Effector CD8-positive, alpha-beta T cell (primary cell): ENCODE measurements at places on chromosomes 16 and 17.

- no peak for DNase-seq
Observed at GRCh38 chr16:89026121-89026612, 49.2 kb upstream of the CBFA2T3 start.

DNA sequence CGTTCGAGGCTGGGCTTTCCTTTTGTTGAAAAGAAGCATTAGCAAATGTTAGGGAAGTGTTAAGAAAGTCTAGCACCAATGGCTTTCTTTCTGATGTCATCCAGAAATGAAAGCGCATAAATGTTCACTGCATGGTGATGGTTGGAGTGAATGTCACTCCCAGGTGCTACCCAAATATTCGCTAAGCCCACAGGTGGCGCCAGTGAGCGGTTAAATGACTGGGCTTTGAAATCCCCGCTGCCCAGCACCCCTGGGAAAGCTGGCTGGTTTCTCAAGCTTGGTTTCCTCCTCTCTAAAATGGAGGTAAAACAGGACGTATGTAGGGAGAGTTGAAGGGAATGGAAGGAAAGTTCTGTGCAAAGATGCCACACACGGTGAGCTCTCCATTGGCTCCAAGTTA lies 104.4 kb downstream of the IRX5 start:
- no peak for DNase-seq

DNA sequence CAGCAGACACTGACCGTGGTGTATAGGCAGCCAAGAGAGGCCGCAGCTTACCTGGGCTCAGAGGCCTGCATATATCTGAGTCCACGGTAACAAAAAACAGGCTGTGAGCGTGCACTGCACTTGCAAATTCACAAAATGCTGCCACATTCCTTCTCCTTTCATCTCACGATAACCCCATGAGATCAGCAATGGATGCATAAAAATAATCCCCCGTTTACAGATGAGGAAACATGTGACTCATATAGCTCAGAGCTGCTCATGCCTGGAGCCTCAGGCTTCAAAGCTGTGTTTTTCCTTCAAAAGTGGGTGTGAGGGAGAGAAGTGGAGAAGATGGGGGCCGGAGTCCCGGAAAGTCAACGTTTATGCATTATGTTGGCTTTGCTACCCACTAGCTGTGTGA lies 118.3 kb upstream of the FOXF1 start:
- DNase-seq: no peak

DNA sequence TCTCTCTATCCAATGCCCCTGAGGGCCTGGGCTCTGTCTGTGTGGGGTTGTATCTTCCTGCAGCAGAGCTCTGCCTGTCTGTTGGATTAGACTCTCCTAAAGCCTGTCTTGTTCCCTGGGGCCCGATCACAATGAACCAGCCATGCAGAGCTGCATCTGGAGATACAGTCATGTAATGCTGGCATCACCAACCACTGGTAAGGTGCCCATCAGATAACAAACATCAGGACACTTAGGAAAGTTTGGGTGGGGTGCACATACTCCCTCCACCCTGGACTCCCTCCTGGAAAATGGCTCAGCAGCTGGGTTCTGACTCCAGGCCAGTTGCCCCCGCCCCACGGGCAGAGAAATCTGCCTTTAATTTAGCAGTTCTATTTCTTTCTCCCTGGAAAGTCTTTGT lies 61.3 kb upstream of the BRD7 start:
- DNase-seq: no peak

- DNase-seq: peak; percentile 55
Observed at GRCh38 chr17:48577946-48578615, at the start of gene HOXB4. TSS of gene HOXB4 (minus strand) at chr17:48578350. CDS start at chr17:48578319, 31 bp downstream.

DNA sequence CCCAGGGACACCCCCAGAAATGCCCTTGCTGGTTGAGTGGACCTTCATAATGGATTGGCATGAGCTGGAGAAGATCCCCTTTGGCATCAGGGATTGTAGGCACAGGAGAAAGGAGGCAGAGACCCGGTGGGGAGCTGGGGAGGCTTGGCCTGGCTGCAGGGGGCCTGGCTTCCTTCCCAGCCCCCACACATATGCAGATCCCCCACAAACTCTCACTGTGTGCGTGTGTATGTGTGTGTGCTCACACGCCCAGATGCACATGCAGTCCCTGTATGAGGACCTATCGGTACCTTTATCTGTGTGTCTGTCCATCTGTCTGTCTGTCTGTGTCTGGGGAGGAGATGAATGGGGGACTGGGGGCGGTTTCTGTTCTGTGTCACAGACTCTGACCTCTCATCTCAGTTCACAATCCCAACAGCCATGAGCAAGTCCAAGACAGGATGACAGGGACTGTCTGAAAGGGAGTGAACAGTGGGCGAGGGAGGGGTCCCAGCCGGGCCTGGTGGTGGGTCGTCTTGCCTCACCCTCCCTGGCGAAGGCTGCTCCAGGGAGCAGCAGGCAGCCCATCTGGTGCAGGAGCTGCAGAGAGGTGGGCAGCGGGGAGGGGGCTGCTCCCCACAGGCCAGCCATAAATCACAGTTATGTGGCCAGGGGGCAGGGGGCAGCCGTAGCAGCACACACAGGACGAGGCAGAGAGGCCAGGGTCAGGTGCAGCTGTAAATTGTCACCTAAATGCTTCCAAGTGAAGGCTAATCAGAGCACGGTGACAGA lies 46.7 kb upstream of the LHX1 start:
- DNase-seq: no peak

GRCh38 chr17:559551-560431 lies 154.8 kb downstream of the VPS53 start:
- DNase-seq: no peak

DNA sequence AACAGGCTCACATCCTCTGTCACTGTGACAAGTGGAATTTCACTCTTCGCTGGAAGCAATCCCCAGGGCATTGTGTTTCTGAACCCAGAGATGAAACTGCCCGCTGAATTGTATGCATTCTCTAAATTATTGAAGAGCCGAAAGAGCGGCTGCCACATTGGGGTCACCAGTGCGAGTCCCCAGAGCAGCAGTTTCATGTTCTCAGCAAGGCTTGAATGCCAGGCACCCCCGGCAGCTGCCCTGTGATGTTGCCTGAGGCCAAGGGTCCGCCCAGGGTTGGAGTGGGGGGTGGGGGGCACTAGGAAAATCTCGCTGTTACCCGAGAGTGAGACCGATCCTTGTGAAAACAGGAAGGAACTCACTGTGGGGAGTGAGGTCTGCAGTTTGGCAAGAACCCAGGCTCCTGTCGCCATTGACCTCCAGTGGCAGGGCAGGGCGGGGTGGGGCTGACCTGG lies 20.7 kb upstream of the BCAR1 start:
- DNase-seq: no peak

DNA sequence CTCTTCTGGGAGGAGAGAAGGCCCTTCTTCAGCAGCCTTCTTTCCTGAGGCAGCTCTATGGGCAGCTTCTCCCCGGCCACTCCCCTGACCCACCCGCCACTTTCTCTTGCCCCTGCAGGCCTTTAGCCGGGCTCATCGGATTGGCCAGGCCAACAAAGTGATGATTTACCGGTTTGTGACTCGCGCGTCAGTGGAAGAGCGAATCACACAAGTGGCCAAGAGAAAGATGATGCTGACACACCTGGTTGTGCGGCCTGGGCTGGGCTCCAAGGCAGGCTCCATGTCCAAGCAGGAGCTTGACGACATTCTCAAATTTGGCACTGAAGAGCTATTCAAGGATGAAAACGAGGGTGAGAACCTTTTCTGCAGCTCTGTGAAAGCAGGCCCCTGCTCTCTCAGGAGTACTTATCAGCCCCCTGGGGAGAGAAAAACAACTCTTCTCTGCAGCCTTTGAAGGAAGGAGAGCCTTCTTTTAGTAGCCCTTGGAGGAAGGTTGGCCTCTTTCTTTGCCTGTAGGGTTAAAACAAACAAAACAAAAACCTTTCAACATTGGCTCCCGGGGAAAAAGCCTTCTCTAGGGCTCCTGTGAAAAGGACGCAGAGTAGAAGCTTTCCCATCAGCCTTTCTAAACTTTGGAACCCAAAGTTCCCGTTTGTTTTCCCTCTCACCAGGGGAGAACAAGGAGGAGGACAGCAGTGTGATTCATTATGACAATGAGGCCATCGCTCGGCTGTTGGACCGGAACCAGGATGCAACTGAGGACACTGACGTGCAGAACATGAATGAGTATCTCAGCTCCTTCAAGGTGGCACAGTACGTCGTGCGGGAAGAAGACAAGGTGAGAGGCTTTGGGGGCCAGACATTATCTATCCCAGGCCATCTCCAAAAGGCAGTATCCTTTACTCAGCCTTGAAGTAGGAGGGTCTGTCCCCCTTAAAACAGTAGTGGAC lies 12.7 kb downstream of the RNF227 start:
- DNase-seq: no peak

GRCh38 chr17:8443756-8444155 lies 8.1 kb downstream of the NDEL1 start:
- DNase-seq: no peak

- no peak for DNase-seq
Observed at GRCh38 chr17:19454074-19454473, 43.0 kb downstream of the RNF112 start.

- DNase-seq: no peak
Observed at GRCh38 chr16:57507136-57508034, 21.1 kb upstream of the DOK4 start.

- DNase-seq: no peak
Observed at GRCh38 chr17:61656721-61657217, 65.8 kb upstream of the NACA2 start.

GRCh38 chr17:44022246-44022645 lies 7.5 kb upstream of the TMEM101 start:
- DNase-seq: no peak

DNA sequence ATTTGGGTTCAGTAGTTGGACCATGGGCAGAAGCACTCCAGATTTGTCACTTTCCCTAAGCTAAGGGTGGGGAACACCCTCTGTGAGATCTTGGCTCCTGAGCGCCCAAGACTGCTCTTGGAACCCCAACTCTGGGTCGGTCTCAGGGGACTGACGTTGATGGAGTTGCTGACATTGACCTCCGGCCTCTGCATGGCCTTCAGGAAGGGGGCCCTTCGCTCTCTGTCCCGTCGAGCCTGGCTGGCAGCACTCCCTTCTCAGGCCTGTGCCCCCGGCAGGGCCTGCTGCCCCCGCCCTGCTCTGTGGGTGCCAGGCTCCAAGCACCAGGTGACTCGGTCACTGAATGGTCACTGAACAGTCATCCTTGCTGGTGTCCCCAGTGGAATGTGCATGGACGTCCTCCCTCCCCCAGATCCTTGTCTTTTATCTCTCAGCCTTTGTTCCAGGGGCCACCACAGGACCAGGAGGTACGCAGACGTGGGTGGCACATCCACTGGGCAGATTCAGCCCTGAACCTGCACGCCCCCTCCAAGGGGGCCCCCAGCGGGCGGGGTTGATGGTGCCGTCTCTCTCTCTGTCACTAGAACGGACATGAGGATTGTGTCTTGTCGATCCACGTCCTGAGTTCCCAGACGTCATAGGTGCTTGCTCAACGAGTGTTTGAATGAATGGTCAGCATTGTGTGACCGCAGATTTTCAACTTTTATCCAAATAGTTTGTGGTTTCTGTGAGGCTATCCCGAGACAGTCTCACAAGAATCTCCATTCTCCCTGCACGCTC lies 314.5 kb downstream of the SEC14L1 start:
- DNase-seq: no peak

DNA sequence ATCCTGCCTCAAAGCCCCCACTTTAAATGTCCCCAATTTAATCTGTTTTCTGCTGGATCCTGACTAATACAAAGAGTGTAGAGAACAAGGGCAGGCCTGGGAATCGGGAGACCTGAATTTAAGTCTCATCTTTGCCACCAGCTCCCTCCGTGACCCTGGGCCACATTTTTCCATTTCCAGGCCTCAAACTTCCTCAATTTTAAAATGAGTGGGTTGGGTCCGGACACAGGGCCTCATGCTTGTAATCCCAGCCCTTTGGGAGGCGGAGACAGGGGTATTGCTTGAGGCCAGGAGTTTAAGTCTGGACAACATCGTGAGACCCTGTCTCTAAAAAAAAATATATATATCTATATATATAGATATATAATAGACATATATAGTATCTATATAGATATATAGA lies 61.4 kb downstream of the SRL start:
- no peak for DNase-seq

GRCh38 chr17:47270946-47271705 lies 17.5 kb downstream of the ITGB3 start:
- no peak for DNase-seq

GRCh38 chr16:55349867-55350266 lies 25.9 kb downstream of the IRX6 start:
- no peak for DNase-seq
